Right ventricle myocardium superior (tissue), 1 donor: ENCODE measurements at places on chromosomes 6 and 20.

DNA sequence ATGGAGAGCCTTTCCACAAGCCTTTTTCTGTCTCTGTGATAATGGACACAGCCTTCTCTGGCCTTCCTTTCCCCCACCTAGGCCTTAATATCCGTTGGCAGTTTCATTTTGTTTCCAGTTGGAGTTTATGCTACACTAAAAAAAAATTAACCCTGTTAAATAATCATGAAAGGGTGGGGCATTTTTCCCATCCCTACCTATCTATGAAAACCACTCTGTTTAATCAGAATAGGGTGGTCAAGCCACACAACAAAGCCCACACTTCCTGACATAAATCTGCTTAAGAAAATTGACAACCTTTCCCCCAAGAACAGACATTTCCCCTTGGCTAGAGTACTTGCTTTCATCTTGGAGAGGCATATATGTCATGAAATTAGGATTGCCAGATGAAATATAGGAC lies 14.2 kb downstream of the TXLNB start:
- no peak for DNase-seq

GRCh38 chr6:24004062-24004461 lies 122.0 kb upstream of the NRSN1 start:
- DNase-seq: no peak

DNA sequence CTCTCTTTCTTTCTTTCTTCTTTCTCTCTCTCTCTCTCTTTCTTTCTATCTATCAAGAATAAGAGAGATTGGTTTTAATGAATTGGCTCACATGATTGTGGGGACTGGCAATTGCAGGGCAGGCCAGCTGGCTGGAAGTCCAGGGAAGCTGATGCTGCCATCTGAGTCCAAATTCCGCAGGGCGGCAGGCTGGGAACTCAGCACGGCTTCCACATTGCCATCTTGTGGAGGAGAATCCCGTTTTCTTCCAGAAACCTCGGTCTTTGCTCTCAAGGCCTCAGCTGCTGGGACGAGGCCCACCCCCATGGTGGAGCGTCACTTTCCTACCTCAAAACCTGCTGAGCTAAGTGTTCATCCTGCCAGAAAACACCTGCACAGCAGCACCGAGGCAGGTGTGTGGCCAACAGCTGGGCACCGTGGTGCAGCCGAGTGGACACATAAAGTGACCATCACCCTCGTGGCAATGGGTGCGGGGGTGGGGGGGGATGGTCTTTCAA lies 58.8 kb upstream of the SLCO4A1 start:
- no peak for DNase-seq

- no peak for DNase-seq
Observed at GRCh38 chr20:5719861-5720403, 30.3 kb upstream of the SHLD1 start.

DNA sequence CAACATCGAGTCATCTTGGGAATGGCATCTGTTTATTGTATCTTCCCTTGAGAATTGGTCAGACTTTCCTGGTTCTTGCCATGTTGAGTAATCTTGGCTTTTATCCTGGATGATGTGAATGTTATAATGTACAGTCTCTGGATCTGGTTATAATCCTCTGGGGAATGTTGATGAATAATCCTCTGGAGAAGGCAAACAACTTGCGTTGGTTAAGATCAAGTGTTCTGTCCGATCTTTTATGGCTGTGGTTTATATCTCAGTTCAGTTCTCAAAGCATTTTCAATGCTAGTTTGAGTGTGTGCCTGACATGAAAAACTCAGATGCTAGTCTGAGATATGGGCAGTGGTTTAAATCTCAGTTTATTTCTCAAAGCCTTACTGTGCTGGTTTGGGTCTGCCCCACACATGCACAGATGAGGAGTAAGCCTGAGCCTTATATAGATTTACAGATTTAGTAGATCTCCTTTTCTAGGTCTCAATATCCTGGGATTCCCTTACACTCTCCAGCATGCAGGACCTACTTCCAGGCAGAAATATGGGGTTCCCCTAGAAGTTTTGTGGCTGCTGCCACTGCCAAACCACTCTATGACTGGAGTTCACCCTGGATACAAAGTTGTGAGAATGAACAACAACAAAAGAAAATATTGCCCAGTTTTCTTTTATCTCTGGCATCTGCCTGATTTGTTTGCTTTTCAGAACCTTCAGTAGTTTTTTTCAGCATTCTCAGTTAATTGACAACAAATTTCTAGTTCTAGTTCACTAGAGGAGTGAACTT lies 191.8 kb upstream of the MAN1A1 start:
- DNase-seq: no peak

DNA sequence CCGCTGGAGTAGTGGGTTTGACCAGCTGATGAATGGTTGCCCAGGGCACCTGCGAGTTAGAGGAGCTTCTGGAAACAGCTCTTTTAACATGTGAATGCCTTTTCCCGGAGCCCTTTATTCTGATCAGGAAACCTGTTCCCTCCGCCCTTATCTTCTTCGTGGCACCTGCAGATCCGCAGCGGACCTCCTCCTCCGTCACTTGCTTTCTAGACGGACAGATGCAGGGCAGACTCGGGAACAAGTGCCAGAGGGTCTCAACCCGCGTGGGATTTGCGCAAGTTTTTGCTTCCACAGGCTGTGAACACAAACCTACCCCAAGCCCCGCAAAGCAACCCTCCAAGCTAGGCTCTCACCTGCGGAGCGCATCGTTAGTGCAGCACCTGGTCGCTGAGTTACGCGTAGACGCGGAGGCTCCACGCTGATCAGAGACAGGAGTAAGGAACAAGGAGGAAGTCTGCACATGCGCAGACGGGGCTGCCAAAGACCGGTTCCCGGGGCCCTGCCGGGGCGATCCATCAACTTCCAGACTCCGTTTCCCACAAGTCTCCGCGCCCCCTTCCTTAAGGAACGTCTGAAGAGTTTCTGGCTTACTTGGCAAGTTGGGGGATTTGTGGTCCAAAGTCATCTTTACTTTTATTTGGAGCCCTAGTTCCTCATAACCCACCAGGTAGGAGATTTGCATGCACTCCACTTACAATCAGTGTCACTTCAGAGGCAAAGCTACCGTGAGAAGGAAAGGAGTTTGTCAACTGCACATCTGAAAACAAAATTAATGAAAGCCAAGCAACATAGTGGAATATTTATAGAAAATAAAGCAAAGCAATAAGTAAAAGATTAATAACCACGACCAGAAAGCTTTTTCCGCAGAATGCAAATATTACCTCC lies 52.7 kb upstream of the ELMO2 start:
- peak; percentile 64 for DNase-seq

- DNase-seq: no peak
Observed at GRCh38 chr20:24753130-24753529, 195.9 kb upstream of the CST7 start.

DNA sequence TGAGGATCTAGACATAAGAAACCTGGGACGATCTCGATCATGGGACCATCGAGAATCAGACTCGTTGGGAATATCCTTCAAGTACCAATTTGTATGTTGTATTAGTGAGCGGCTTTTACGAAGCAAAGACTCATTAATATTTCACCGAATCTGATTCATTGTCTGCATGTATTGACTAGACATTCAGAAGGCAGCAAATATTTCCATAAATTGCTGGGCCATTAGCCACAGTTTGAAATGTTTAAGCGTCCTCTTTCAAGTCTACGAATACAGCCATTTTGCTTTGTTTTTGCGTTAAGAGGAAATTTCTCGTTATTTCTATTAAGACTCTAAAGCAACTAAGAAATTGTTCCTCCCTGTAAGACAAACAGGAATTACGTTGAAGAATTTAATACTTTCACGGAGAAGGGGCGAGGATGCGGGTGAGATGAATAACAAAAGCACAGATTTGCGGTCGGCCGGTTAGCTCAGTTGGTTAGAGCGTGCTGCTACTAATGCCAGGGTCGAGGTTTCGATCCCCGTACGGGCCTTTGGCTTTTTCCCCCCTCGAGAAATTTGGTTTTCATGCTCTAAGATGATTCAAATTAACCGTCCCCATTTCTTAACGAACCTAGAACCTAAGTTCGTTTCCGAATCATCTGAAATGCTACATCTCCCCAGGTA lies 18.5 kb downstream of the POM121L2 start:
- no peak for DNase-seq

GRCh38 chr6:36563237-36563927 lies 16.1 kb upstream of the STK38 start:
- no peak for DNase-seq

DNA sequence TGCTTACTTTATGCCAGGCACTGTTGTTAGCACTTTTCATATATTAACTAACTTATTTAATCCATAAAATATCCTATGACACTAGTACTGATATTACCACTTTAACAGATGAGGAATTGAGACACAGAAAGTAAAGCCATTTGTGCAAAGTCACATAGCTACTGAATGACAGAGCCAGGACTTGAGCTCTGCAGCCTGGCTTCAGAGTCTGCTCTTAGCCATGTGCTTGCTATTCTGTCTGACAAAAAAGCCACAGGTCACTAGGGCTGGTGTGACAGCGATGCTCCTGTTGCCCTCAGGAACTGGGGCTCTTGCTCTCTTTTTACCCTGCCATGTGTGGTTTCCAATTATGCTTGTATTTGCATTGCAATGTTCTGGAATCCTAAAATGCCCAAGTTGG lies 44.7 kb upstream of the RNF8 start:
- no peak for DNase-seq

DNA sequence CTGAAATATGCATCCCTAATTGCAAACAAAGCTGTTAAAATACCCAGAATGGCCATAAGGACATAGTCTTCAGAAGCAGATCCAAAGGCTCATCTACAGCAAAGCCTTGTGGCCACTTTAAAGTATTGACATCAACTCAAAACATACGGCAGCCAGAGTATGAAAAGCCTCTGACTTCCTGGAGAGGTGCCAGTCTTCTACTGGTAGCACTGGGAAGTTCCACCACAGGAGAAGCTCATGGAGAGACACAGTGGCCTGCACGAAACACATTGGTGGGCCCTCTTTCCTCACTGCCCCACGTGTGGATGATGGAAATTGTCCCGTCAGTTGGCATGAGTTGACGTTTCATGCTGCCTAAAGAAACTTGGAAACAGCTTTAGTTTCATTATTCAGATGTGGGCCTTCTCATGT lies 202.6 kb upstream of the HEY2 start:
- no peak for DNase-seq

GRCh38 chr6:165668951-165669350 lies 5.9 kb upstream of the PDE10A start:
- DNase-seq: no peak

DNA sequence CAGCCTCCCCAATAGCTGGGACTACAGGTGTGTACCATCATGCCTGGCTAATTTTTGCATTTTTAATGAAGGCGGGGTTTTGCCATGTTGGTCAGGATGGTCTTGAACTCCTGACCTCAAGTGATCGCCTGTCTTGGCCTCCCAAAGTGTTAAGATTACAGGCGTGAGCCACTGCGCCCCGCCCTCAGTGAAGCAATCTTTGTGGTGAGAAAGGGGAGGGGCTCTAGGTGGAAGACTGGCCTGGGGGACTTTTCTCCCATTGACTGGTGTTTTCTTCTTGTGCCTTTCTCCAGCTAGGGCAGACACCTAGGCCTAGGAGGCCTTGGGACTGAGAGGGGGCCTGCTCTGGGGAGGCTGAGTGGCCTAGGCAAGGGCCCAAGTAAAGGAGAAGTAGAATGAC lies 84.1 kb downstream of the DNAAF9 start:
- DNase-seq: no peak

GRCh38 chr20:57683287-57683686 lies 26.5 kb downstream of the PMEPA1 start:
- no peak for DNase-seq

- no peak for DNase-seq
Observed at GRCh38 chr6:132750455-132751248, 7.1 kb downstream of the VNN2 start.

- no peak for DNase-seq
Observed at GRCh38 chr6:19086480-19086879, 699.3 kb downstream of the RNF144B start.

DNA sequence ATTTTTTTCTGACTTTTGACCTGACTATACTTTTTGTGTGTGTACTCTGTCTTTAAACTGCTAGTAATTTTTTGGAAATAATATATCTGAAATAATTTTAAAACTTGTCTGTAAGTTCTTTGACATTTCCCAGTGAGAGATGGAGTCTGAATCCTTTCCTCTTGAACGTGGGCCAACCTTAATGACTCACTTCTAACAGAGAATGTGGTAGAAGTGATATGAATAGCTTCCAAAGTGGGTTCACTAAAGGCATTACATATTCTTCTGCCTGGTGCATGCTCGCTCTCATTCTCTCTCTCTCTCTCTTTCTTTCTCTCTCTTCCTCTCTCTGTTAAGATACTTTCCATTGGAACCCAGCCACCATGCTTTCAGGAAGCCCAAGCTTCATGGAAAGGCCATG lies 108.7 kb upstream of the FERMT1 start:
- no peak for DNase-seq

DNA sequence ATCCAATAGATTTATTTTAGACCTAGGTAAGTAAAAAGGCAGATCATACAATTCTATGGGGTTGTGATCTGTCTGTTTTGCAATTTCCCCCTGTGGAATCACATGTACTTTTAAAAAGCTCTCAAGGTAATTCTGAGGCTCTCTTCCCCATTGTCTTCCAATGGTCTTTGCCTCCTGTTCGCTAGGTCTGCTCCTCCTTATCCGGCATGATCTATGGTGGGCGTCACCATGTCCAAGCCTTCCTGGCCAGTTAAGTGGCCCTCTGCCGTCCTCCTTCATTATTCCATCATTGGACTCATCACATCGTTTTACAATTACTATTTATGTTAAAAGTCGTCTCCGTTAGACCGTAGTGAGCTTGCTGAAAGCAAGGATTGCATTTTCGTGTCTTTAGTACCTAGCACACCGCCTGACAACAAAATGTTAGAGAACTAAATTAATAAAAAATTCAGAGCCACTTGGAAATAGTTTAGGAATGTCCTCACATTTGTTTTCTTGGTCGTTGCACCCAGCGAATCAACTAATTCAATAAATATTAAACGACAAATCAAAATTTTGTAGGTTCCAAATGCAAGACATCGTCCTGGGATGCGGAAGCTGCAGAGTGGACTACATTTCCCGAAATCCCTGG lies 2.2 kb upstream of the STXBP5 start:
- no peak for DNase-seq

- DNase-seq: no peak
Observed at GRCh38 chr6:7432391-7433120, 42.9 kb downstream of the RIOK1 start.

DNA sequence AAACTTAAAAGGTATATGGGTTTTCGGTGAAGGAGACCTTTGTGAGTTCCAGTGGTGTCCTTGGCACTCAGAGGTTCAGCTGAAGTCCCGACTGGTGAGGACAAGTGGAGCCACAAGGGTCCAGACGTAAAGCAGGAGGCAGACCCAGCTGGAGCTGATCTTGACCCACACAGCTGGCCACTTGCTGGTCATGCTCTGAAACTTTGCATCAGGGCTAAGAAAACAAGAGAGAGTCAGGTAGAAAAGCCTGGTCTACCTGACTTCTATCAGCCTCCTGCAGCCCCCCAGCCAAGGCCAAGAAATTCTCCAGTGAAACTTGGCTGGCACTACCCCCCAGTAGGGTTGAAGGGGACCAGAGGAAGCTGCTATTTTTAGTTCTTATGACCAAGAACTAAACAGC lies 21.6 kb downstream of the SERINC3 start:
- no peak for DNase-seq
